ENCODE measurements at places on chromosomes 2 and 18.
A peak's percentile ranks its signal among the peaks of the same experiment; 100 is the strongest.

DNA sequence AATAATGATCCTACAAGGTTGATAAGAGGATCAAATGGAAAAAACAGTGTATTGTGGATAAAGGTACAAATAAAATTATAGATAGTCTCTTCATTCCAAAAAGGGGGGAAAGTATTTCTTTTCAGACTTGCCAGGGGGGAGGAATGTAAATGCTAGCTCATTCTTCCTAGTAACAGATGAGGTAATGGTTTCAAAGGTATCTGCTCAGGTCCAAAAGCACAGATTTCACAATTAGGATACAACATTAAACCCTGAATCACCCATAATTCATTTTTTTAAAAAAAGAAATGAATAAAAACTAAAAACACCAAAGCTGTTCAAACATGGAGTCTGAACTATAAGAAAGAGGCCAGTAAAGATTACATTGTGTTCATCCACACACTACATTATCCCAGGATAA lies 142.0 kb downstream of the ATAD2B start:
- no peak for DNase-seq

DNA sequence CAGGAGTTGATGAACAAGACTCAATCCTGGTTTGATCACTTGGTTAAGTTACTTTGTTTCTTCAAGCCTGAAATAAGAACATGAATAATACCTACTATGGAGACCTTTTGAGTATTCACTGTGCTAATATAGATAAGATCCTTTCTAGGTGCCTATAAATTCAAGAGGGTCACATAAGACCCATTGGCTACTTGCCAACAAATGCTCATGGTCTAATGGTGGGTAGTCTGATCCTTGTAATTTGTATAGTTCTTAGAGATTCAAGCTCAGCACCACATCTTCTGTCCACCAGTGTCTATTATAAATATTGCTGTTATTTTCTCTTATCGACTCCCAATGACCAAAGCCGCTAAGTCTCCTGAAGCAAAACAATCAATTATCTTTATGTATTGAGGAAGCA lies 27.4 kb upstream of the ACSL3 start:
- no peak for DNase-seq

GRCh38 chr2:8549273-8549922 lies 132.5 kb upstream of the ID2 start:
- no peak for DNase-seq

DNA sequence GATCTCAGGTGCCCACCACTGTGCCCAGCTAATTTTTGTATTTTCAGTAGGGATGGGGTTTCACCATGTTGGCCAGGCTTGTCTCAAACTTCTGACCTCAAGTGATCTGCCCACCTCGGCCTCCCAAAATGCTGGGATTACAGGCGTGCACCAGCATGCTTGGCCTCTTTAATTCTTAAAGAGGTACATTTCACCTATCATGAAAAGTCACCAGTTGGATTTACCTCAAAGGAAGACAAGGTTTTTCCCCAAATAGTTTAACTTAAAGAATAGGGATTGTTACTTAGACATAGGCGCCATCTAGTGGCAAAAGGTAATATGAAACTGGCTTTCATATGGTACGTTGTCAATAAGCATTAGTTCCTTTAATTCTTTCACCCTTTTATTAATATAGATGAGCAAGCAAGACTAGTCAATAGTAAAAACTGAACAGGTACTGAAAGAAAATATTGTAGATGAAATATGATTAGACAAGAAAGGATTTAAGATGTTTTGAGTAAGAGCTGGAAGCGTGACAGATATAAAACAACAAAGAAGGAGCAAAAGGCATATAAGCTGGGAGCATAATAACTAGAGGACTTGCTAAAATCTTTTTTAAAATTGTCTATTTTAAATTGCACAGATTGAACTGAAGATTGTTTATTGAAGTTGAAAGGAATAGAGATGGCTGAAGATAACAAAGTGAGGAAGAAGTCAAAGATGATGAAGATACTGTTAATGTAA lies 35.0 kb upstream of the PSMD14 start:
- no peak for DNase-seq

- DNase-seq, result peak; percentile 92
Measured at GRCh38 chr2:120253021-120253882, 600 bp downstream of the RALB start.

- no peak for DNase-seq
Measured at GRCh38 chr2:108825254-108825653, 38.7 kb downstream of the CCDC138 start.

- no peak for DNase-seq
Measured at GRCh38 chr2:18170642-18171041, 292.2 kb downstream of the KCNS3 start.

DNA sequence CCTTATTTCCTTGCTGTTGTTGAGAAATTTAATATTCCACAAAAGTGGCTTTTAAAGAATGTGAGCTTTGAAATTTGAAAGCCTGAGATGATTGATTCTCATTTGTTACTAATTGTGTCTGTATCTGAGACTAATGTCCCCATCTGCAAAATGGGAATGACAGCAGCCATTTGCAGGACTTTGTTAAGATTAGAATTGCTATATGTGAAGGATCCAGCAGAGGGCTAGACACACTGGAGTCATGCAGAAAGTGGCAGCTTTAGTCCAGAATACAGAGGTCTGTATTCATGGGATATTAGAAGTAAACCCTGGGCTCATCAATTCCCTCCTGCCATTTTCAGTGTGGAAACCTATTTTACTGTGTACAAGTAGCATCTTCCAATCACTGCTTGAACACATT lies 296.5 kb upstream of the GYPC start:
- no peak for DNase-seq

- DNase-seq, result no peak
Measured at GRCh38 chr2:168641636-168642035, 160.8 kb upstream of the NOSTRIN start.

DNA sequence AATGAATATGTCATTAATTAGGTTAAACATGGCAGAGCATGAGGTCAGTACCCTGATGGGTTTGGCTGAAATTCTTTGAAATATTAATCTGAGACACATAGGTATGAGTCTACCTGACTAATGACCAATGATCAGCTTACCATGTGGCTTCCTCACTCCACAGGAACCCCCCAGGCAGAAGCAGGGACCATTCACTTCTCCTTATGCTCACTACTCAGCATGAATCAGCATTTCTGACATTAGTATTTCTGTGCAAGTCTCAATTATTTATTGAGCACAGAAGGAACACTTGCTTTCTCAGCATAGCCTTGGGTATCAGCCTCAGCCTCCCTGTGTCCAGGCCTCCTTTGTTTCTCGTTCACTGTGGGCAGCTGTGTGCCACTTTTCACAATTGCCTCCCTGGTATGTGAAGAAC lies 9.3 kb upstream of the KCNE4 start:
- no peak for DNase-seq

DNA sequence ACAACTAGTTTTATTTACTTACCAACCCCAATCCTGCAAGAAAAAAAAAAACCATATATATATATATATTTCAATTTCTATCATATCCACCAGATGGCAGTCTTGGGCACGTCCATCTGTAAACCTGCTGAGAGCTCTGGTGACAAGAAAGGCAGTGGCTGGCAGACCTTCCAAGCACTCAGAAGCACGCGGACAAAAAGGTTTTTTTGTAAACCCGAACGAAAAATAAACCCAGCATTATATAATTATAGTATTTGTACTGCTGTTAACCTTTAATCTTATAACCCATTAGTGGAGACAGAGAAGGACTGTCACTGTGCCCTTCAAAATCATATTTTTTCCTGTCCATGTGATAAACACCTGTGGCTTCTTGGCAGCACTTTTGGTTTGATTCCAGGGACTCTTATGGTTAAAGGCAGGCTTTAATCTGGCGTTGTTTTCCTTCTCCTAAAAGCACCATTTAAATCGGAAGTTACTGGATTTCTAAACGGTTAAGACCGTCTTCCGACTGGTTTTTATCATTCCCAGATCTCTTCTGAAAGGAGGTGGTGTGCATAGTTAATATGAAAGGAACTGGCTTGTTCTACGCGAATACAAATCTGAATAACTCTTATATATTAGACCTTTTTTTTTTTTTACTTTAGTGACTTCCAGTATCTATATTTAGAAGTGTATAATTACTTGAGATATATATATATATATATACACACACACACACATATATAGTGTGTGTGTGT lies 31.0 kb upstream of the SLC3A1 start:
- DNase-seq, result peak; percentile 59
